Mesendoderm (in vitro differentiated cells): ENCODE measurements at places on chromosomes 4 and X.
A peak's percentile ranks its signal among the peaks of the same experiment; 100 is the strongest.

- no peak for DNase-seq
Observed at GRCh38 chrX:12871257-12871656, 4.4 kb downstream of the TLR7 start.

- DNase-seq, result no peak
Observed at GRCh38 chr4:172599554-172599953, 569.1 kb upstream of the GALNT7 start.

GRCh38 chr4:140755774-140756318 lies 339 bp downstream of the TBC1D9 start:
- DNase-seq, result peak; percentile 75

DNA sequence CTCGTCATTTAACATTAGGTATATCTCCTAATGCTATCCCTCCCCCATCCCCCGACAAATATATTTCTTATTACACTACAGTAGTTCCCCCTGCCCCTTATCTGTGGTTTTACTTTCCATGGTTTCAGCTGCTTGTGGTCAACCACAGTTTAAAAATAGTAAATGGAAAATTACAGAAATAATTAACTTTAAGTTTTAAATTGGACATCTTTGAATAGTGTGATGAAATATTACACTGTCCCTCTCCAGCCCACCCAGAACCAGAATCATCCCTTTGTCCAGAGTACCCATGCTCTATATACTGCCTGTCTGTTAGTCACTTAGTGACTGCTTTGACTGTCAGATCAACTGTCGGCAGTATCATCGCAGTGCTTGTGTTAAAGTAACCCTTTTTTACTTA lies 47.4 kb upstream of the VEGFC start:
- DNase-seq, result no peak
